Activated CD4-positive, alpha-beta memory T cell treated with anti-CD3 and anti-CD28 coated beads for 36 hours (primary cell): ENCODE measurements at places on chromosomes 7 and 10.

DNA sequence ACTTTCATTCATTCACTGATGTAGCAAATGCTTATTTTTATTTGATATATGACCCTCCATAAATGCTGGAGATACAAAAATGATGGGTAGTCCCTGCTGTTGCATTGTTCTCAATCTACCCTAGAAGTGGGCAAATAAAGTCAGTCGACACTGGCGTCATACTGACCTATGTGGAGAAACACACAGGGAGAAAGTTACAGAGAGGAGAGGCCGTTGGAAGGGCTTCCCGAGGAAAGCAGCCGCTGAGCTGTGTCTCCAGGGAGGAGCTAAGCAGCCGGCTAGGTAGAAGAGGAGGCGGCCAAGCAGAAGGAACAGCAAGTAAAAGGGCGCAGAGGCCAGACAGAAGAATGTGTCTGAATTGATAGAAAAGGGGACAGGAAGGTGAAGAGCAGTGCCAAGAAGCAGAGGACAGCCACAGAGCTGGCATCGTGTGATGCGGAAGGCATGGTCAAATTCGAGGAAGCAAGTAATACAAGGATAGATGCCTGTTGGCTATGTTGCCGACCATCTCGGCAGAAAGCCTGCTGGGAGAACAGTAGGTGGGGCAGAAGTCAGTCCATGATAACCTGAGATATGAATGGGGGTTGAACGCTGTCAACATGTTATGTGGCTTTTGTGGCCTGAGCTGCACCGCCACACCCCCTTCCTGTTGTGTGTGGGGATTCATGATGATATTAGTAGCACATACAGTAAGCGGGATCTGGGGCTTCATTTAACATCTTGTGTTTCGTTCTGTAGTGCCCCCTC is 25.9 kb downstream of the ST8SIA6 start:
- peak; percentile 83 for DNase-seq

DNA sequence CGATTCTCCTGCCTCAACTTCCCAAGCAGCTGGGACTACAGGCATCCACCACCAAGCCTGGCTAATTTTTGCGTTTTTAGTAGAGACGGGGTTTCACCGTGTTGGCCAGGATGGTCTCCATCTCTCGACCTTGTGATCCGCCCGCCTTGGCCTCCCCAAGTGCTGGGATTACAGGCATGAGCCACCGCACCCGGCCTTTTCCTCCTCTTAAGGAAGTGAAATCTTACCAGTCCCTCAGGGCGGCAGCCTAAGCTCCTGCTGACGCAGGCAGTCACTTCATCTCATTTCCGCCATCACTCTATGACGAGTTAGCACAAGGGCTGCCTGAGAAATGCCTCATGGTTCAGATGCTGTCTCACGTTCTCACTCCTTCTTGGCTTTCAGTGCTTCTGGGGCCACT is 246.0 kb upstream of the SHH start:
- no peak for DNase-seq

DNA sequence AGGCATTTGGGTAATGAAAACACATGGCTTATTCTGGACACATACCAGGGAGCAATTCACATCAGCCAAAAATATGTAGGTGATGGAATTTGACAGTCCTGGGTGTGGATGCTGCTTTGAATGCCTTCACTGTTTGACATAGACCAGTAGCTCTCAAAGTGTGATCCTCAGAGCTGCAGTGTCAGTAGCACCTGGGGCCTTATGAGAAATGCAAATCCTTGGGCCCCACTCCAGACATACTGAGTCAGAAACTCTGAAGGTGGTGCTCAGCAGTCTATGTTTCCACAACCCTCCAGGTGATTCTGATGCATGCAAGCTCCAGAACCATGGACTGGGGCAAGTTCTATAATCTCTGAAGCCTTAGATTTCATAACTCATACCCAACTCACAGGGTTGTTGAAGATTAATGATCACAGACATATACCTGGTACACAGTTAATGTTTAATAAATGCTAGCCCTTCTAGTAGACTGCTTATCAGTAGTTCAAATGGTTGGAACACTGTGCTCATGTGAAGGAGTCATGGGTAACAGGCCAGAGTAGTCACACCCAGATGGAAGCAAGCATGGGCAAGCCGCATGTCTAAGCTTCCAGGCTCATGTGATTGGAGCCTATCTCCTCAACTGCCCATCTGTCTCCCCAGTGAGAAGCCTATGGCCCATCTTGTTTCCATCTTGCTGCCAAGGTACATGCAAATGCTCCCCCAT is 715.7 kb downstream of the GRID1 start:
- no peak for DNase-seq

DNA sequence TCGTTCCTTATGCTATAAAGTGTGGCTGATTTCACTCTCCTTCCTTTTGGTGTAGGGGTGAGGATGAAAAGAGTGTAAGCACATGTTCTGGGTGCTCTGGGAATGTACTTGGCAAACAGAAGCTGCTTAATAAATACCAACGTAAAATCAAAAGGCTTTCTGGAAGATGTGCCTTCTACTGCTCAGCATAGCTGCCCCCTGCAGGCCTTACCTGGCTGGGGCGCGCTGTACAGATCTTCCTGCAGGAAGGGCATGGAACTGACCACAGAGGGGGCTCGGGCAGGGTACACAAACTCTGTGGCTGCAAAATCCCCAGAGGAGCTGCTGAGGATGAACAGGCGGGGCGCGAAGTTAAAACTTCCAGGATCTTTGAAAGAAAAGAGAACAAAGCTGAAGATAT is 169.4 kb downstream of the SVIL start:
- DNase-seq: no peak

DNA sequence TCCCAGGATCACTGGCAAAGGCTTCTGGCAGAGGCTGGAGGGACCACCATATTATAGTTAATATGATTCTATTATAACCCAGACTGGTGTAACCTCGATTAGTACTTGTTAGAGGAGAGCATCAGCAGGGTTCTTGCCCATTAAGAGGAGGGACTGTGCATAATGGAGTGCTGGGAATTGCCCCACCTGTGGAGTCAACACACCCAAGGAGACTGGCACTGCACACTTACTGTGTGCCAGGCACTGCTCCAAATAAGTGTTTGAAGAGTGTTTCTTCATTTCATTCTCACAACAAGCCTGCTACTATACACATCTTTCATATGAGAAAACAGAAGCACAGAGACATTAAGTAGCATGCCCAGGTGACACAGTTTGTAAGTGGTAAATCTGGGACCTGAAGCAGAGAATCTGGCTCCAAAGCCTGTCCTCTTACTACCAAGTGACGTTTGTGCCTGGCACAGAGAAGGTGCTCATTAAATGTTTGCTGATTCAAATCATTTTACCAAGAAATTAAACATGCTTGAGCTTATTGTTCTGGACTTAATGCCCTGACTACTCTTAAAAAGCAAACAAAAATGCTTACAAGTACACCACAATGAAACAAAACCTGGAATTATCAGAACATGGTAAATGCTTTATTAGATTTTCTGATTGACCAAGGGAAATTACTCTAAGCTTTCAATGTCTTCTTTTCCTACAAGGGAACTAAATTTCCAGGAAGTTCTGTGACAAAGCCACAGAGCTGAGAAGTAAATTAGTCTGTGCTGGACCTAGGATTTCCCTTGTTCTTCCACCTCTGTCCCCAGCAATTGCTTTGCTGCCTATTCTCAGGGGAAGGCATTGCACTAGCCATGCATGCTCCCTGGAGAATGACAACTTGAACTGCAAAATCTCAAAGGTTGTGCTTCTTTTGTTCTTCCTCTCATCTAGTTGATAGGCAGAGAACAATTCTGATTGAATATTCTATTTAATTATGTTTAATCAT is 809 bp downstream of the SLC13A1 start:
- DNase-seq: no peak

GRCh38 chr7:140475747-140476333 is 3.5 kb downstream of the MKRN1 start:
- peak; percentile 45 for DNase-seq

- DNase-seq: no peak
Measured at GRCh38 chr7:122965306-122965705, 30.2 kb downstream of the TAS2R16 start.

DNA sequence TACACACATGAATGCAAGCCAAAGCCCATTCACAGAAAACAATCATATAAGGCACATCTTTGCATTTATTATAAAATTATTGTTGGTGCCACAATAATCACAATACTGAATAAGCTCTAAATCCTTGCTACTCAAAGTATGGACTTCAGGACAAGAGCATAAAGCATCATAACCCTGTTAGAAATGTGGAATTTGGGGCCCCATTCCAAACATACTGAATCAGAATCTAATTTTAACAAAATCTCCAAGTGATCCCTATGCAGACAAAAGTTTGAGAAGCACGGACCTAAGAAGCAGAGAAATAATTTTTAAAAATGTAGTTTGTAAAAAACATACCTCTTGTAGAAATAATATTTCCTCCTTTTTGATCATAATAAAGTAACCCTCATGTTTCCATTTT is 199.2 kb downstream of the IMMP2L start:
- no peak for DNase-seq

GRCh38 chr7:96663457-96663856 is 46.2 kb downstream of the SEM1 start:
- no peak for DNase-seq

DNA sequence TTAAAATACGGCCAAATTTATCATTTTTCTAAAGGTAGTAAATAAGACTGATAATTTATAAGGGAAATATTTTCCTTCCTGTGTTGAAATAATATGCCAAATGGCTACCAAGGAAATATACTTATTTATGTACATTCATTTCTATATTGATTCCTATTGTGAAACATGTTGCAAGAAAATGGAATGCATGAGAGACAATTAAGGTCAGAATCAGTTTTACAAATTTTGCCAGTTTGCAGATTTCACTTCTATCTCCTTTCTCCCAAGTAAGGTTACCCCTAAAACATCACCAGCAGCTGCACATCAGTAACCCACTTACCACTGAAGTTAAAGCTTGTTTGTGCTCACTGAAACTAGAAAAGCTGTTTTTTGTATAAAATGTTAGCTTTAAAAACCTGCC is 19.2 kb upstream of the REEP3 start:
- DNase-seq: no peak

- peak; percentile 74 for DNase-seq
Measured at GRCh38 chr7:100655908-100656674, at the start of gene ACTL6B. TSS of gene ACTL6B (minus strand) at chr7:100656448. CDS start at chr7:100656354, 94 bp downstream.

GRCh38 chr10:12890958-12891357 is 110.6 kb downstream of the CCDC3 start:
- DNase-seq: no peak

GRCh38 chr10:58517081-58517480 is 4.4 kb downstream of the BICC1 start:
- DNase-seq: no peak

DNA sequence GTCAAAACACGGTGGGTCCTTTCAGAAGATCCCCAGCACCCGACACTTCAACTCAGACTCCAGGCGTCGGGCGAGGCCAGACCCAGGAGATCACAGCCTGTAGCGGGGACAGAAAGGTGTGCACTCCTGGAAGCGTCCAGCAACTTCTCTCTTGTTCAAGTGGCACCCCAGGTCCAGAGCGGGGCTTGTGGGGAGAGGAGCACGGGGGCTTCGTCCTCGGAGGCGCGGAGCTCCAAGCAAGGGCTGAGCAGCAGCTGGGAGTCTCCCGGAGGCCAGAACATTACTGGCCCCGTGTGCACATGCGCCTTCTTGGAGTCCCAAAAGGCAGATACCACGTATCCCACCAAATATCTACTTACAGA is 54.9 kb downstream of the ZRANB1 start:
- DNase-seq: no peak

DNA sequence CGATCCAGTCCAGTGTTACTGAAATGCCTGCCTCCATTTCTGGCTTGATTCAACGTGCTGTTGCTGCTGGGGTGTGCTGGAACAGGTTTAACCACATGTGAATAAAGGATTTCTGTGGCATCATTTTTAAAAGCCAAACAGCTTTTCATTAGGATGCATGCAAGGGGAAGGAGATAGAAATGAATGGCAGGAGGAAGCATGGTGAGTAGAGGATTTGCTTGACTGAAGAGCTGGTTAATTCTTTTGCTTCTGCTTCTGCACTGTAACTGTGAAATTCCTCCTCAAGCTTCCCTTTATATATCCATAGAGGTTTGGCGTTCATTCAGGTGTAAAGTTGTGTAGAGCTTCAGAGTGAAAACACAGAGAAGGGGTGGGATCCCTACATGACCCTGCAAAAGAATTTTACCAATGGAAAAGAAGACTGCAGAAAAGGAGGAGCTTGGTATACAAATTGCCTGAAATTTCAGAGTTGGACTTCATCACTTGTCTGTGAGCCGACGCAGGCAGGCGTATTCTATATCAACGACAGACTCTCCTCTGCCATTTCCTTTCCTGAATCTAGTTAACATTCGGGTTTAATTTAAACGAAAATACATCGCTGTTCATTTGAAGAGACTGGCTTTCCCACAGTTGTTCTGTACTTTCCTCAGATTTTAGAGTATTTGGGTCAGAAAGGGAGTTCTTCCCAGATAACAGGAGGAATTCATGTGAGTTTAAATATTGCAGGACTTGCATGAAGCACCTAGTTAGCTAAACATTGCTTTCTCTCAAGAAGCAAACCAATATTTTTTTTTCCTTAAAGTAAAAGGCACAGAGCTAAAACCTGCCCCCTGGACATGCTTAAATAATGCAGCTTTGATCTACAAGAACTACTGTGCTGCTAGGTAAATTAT is at the start of gene SOSTDC1:
SOSTDC1 (minus strand) TSS at position 270 of the 893 bp plus-strand sequence; CDS start at position 200, 70 bp downstream.
- no peak for DNase-seq

GRCh38 chr7:143376396-143376795 is 4.7 kb upstream of the ZYX start:
- no peak for DNase-seq

DNA sequence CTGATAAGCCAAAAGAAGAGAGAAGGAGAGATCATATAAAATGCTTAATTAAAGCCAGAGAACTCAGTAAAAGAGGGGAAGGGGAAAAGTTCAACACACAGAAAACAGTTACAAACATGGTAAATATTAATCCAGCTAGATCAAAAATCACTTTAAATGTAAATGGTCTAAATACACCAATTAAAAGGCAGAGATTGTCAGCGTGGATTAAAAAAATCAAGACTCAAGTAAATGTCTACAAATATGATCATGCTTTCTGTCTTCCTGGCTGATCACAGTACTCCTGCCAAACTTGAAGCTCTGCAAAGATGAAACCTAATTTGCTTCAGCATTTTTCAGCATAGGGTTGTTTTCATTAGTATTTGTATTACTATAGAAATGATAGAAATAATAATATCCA is 54.6 kb upstream of the RNF32 start:
- DNase-seq: no peak

GRCh38 chr7:101173752-101174244 is 6.3 kb downstream of the NAT16 start:
- peak; percentile 86 for DNase-seq

- no peak for DNase-seq
Measured at GRCh38 chr7:130949550-130949949, 215.5 kb upstream of the KLF14 start.

- DNase-seq: no peak
Measured at GRCh38 chr7:31642681-31643115, 44.3 kb upstream of the PPP1R17 start.
